BE2C (cell line): ENCODE measurements at places on chromosomes 3 and 15.

DNA sequence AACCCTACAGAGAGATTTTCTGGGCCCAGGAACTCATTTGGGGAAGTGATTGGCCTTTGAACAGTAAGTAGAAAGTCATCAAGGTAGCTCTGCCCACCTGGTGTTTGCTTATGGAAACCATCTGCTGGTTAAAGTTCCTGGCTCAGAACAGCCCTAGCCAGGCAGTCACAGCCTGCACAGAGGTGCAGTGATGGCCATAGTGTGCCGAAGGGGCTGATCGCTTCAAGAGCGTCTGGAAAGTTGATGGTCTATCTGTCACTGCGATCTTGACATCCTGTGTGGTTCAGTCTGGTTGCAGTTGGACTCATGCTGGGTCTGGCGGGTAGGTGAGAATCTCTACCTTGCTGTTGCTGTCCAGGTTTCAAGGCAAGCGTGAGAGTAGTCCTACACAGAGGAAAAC is 151.6 kb downstream of the SLCO3A1 start:
- DNase-seq: peak; percentile 55

DNA sequence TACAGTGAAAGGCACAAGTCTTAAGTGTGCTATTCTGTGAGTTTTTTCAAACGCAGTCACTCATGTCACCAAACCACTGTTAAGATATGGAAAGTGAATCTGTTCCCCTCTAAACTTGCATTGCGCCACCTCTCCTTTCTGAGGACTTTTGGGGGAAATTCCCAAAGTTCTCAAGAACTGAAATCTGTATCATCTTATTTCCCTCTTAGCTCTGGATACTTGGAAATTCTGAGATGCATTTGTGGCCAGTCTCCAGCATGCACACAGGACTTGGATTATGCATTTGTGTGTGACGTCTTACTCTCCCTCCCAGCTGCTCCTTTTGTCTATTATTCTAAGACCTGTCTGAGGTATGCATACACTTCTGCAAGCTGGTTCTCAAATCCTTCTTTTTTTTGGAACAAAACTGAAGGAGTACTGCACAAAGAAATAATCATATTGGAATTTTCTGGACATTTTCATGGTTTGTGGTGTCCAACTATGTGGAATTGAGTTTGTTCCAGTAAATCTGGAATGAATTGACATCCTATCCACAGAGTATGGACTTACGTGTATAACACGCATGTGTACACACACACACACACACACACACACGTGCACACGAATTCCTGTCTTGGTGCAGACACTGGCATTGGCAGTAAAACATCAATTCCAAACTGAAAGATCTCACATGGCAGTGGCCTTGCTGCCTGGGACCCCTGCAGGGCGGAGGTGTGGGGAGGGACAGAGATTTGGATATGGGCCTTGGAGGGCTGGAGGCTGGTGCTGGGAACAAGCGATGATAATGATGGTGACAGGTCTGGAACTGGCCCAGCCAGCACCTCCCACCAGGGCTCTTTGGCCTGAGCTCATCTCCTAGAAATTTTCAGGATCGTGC is 8.2 kb upstream of the LCTL start:
- DNase-seq: no peak

DNA sequence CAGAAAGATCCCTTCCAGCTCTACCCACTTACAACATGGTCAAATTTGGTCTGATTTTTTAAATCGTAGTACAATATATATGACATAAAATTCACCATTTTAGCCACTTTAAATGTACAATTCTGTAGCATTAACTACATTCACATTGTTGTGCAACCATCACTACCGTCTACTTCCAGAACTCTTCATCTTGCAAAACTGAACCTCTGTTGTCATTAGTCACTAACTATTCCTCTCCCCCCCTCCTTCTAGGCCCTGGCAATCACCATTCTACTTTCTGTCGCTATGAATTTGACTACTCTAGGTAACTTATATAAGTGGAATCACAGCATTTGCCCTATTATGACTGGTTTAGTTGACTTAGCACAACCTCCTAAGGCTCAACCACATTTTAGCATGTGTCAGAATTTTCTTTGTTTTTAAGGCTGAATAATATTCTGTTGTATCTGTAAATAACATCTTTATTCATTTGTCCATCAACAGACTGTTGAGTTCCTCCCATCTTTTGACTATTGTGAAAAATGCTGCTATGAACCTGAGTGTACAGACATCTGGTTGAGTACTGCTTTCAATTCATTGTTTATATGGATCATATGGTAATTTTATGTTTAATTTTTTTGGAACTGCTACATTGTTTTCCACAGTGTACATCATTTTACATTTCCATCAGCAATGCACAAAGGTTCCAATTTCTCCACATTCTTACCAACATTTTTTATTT is 35.5 kb upstream of the CCR2 start:
- DNase-seq: no peak

DNA sequence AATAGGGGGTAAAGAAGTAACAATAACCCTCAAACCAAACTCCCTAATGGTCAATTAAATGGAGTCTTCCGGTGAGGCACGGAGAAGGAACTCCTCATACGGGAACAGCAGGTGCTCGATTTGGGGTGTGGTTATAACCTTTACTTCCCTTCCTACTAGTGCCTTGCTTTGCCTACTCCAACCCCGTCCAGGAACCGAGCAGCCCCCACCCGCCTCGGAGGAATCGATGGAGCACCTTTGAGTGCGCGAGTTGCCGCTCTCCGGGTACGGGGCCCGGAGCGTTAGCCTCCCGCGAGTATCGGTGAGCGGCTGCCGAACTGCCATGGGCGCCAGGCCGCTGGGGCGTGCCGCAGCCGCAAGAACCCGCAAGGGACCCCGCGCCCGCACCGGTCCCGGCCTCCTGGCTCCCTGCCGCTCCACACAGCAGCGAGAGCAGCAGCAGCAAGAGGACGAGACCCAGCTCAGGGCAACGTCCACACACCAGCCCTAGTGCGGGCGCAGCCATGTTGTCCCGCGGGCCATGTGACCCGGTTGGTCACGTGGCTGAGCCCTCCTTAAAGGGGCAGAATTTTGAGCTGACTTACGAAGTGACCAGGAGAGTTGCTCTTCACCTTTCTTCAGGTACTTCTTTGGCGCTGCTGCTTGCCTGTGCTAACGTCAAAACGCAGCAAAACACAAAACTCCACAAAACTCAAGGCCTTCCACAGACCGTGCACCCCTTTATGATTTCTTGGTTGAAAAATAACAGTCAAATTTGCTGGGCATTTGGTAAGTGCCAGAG is at the start of gene SUMF1:
Gene SUMF1, minus strand, starts transcription at position 529 of the 781 bp plus-strand sequence. Its CDS starts 24 bp downstream, at position 505.
- peak; percentile 74 for DNase-seq

DNA sequence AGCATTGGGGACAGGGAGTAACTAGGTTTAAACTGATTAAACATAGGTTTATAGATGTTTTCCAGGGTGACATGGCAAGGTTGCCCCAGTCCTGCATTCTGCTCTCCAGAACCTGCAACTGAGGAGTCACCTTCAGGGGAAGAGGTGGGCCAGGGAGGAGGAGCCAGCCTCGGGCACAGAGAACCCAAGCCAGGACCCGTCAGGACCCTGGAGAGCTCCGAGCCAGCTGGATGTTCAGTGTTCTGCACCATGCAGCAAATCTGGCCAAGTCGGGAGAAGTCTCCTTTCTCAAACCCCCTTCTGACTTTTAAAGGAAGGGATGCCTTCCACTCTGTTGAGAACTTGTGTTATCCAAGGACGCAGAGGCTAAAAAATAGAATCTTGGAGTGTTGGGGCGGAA is 62.1 kb upstream of the SLC6A11 start:
- DNase-seq: no peak

DNA sequence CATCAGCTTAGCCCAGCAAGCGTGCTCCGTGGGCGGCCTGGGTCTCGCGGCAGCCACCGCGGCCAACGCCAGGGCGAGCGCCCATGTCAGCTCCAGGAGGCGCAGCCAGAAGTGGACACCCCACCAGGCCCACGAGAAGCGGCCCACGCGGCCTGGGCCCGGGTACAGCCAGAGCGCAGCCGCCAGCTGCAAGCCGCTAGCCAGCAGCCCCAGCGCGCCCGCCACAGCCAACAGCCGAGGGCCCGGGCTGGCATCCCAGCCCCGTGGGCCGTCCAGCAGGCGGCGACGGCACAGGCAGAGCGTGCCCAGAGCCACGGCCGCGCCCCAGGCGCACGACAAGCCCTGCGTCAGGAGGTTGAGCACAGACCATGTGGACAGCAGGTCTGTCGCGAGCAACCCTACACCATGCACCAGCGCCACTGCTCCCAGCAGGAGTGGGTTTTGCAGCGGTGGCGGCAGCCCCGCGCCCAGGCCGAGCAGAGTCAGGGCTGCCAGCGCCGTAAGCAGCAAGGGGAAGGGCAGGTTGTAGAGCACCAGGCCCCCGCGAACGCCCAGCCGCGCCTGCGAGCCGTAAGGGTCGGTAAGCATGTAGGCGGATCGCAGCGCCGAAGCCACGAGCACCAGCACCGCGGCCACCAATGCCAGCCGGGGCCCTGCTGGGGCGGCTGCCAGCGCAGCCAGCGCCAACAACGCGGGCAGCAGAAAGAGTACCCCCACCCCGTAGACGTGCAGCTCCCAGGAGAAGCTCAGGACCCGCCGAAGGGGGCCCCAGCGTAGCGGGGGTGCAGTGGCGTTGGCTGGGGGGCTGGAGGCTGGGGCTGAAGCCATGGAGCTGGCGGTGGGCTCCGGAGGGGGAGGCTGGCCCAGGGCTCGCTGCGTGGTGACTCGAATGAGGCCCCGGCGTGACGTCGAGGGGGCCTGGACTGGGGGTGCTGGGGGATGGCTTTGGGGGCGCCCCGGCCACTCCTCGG is 4.9 kb downstream of the PRRT3 start:
- peak; percentile 87 for DNase-seq

DNA sequence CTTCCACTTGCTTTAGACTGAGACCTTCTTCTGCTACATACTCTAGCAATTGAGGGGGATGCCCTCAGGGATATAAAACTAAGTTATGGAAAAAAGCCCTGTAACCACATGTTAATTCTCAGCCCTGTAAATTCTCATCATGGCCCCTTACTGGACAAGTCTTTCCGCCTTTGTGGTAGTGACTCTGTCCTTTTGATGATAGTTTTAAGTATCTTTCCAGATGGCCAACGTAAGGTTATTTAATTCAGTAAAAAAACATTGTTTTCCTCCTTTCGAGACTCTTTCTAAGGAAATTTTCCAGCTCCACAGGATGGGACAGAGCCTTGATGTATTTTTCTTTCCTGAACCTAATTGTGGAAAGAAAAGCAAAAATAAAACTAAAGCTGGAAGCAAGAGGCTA is 25.3 kb upstream of the TM4SF4 start:
- no peak for DNase-seq

- DNase-seq: peak; percentile 61
Observed at GRCh38 chr3:120622870-120623726, 27.0 kb downstream of the NDUFB4 start.

- DNase-seq: peak; percentile 60
Observed at GRCh38 chr15:60585743-60586708, 107.1 kb upstream of the ICE2 start.

GRCh38 chr3:29050155-29050554 is 230.7 kb upstream of the RBMS3 start:
- DNase-seq: no peak

DNA sequence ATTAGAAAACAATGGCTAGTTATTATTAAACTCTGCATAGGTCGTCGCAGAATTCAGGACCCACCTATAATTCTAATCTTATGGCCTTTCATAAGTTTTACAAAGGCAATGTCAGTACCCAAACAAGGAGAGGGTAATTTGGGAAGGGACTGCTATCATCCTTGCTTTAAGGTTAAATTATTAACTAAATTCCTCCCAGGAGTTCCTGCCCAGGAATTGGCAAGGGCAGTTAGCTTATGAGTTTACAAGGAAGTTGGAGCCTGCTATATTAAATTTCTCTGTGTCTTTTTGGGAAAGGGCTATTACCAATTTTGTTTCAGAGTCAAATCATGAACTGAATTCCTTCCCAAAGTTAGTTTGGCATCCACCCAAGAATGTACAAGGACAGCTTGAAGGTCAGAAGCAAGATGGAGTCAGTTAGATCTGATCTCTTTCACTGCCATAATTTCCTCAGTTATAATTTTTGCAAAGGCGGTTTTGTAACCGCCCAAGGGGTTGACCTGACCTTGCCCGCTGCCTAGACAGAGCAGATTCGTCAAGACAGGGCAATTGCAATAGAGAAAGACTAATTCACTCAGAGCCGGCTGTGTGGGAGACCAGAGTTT is 45.3 kb upstream of the LHFPL4 start:
- DNase-seq: no peak

DNA sequence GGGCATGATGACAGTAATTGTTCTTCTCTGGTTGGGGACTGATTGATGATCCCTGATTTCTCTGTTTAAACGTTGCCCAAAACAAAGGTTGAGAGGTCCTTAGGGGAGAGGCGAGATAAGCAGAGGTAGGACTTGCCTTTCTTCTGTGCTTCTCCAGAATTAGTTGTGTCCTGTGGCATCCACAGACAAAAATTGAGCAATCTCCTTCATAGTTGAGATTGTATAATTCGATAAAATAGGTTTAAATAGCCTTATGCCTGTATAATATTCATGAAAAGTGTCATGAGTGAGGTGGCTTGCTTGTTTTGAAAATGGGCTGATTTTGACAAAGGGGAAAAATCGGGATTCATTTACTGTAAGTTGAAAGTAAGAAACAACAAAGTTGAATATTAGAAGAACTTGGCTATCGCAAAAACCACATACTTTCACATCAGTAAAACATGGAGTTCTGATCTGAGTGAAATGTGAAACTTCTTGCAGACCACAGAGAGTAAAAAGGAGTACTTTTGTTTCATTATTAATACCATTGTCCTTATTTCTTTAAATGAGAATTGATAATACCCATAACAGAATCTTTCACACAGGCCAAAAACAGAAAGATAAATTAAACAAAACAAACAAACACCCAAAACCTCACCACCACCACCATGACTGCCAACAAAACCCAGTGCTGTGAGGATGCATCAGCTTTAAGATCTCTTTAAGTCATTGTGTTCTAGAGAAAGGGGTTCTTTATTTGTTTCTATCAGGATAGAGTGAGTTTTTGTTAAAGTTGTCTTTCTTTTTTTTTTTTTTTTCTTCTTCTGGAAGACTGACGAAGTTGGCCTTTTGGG is 155.7 kb downstream of the LPP start:
- DNase-seq: no peak

DNA sequence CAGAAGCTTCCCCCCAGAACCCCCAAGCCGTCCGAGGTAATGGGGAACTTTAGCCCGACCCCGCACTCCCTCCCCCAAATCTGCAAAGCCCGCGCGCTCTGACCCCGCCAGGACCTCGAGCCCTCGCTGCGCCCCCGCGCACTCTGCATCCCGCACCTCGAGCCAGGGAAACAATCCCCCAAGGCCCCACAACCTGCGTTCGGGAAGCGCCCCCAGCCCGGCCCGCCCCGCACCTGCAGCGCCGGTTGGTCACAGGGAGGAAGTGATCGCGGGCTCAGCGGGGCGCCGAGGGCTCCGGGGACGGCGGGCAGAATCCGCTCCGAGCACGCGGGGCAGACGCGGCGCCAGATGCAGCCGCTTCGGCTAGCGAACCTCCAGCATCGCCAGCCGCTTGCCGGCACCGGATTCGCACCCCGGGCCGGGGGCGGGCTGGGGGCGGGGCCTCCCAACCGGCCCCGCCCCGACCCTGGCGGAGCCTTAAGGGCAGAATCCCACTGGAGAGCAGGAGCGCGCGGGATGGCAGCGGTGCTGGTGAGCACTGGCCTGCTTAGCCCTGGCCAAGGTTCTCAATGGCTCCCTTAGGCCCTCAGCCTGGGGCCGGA is at the start of gene CAMKV:
Gene CAMKV, minus strand, starts transcription at position 382 of the 602 bp plus-strand sequence. CDS start 7,518 bp downstream, outside the sequence.
- peak; percentile 72 for DNase-seq

GRCh38 chr3:155420881-155421486 is 127.5 kb upstream of the STRIT1 start:
- DNase-seq: no peak
